Stimulated activated CD8-positive, alpha-beta memory T cell treated with anti-CD3 and anti-CD28 coated beads, Interleukin-15, amount 100 ng/mL, for 24 hours (primary cell): ENCODE measurements at places on chromosomes 4 and X.

GRCh38 chrX:470686-471085, 84.0 kb upstream of the PPP2R3B start:
- no peak for DNase-seq

DNA sequence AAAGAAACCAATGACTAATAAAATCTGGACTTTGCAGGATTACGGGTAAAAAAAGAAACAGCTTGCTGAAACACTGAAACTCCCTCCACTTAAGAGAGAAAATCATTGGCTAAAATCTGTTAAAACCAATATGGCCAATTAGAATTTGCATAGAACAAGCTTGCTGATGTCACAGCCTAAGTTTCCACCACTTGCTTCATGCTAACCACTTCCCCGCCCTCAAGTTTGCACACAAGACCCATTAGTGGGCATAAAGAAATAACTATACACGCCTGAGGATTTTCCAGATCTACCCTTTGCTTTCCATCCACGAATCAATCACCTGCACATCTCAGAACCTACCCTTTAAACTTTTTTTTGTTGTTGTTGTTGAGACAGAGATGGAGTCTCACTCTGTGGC, 42.7 kb upstream of the PHEX start:
- no peak for DNase-seq

- no peak for DNase-seq
These were observed 107.4 kb upstream of the MSX1 start for GRCh38 chr4:4752025-4752424.

DNA sequence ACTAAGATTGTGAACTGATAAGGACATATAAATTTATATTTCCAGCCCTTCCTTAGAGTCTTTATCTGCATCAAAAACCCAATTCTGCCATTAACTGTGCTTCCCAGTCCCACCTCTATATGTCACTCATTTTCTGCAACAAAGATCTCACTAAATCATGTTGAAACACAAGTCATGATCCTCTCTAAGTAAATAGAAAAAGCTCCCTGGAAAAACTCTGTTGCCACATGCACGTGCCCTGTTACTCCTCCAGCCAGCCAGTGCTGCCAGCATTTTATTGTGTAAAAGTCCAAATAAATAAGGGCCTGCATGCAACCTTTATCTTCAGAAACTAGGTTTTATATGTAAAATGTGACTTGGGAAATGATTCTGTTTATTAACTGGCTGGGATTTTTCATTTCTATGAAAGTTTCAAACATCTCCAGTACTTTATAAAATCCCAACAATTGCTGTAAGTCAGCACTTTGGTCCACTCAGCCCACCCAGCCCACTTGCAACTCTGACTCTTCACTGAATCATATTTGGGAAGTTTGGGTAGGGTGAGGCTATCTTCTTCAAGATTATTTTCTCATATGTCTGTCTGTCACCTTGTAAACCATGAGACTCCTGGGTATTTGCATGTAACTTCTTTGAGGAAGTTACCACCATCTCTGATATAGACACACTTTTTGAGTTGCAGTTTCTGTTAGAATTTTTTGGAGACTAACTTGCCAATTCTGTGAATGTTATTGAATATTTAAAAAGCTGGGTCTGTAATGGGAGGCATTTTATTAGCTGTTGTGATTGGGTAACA, 40.0 kb upstream of the SMARCA5 start:
- DNase-seq, result no peak

- DNase-seq, result no peak
These were observed 12.2 kb downstream of the EGFL6 start for GRCh38 chrX:13581554-13581953.

DNA sequence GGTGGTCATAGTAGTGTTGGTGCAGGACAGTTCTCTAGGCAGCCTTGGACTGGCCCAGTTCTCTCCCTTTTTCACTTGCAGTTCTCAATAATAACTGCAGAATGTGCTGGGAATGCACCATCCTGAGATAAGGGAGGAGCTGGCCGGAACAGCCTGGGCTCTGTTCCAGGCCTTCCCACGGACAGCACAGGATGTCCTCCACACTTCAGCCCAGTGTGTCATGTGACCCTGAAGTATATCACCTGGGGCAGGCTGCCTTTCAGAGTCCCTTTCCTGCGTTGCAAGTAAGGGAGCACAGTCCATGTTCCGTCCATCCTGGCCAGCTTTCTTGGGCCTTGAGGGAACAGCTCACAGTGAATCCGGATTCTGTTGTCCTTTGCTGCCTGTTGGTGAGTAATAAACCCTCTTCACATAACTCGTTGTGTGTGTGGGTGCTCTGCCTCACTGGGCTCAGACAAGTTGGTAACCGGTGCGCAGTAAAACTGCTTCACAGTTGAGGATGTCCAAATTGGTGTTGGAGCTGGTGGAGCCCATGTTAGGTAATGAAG, 32.3 kb upstream of the BBS12 start:
- DNase-seq, result no peak

DNA sequence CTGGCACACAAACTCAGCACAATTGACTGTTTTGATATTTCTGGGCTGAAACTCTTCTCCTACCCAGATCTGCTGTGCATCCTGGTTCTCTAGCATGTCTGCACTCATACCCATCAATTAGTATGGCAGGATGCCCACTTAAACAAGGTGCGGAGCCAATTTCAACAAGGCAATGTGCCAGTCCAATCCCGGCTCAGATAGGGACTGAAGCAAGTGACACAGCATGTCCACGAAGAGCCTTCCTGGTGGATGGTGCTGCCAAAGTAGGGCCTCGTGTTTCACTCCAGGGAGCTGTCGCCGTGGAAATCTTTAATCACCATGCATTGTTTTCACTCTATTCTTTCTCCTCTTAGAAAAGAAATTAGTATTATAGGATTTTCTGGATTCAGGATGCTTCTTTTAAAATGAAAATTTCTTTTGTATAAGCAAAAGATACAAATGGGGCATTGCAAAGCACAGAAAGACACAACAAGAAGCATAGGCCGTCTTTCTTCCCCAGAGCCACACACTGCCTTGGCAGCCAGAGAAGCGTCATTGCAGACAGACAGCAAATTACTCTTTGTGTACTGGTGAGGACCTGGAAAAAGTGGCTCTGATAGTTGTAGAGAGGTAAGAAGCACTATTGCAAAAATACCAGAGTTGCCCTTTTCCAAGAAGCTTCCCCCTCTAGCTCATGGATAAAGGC, 40.6 kb upstream of the LSM6 start:
- no peak for DNase-seq

DNA sequence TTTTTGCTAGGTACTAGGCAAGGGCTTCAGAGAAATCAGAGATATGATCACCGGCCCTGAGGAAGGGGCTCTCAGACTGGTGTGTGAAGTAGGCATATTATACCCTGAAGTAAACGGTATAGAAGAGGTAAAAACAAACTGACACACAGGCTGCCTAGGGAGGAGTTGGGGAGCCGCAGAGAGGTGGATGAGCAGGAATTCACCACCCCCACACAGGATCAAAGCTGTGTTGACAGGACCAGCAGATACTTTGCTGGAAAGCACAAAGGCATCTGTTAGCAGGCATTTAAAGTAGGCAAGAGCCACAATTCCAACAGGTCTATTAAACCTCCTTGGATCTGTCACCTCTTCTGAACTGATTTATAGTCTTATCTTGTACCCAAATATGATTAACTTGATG, 71.8 kb upstream of the GPR34 start:
- DNase-seq, result no peak

GRCh38 chrX:43750248-43750676, 94.2 kb downstream of the MAOA start:
- DNase-seq, result no peak

- no peak for DNase-seq
These were observed 11.4 kb downstream of the ASIC5 start for GRCh38 chr4:155854582-155855226.

GRCh38 chr4:21184788-21185187, 484.5 kb downstream of the PACRGL start:
- DNase-seq, result no peak

GRCh38 chrX:48813644-48814043, 11.8 kb downstream of the HDAC6 start:
- no peak for DNase-seq

DNA sequence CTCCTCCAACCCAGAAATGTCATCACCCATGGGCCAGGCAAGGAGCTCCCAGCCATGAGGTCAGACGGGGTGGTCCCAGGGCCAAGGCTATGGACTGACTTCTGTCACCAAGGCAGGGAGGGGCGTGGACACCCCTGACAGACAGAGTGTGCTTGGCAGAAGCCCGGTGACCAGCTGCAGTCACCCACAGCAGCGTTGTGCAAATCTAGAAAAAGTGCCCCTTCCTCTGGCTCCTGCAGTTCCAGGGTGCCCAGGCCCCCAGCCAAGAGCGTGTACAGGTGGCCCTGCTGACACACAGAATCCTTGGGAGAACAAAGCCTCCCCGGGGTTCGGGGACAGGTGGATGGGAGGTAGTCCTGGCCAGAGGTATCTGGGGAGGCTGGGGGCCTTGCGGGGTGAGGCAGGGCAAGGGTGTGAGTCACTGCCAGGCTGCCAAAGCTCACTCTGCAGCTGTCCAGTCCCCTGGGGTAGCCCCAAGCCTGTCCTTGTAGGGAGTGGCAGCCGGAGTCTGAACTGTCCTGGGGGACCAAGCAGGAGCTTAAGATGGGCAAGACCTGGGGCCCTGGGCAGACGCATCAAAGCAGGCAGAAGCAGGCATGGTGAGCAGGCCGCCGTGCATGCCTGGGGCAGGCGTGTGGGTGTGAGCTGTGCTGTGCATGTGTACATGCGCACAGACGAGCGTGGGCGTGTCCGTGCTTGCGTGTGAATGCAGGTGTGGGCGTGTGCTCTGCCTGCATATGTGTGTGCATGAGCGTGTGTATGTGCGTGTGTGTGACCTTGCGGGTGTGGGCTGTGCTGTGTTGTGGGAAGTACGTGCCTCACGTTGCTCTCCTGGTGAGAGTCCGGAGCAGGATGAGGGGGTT, 3.3 kb downstream of the MYL5 start:
- no peak for DNase-seq

DNA sequence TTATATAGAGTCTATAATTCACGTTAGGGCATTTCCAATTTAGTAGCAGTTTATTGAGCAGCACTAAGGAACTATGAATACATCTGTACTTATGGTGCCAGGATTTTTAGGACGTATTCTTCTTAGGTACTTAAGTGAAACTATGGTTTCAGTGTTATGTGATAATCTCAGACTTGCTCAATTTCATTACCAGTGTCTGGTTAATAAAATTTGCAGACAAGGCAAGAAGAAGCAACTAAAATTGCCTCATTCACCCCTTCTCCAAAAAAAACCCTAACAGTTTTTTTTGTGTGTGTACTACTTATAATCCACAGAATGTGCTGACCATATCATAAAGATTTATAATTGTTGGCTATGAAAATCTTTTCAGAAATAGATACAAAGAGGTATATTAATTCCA, 6.0 kb upstream of the CXCL10 start:
- no peak for DNase-seq

GRCh38 chrX:9677098-9677739, 88.4 kb downstream of the GPR143 start:
- DNase-seq, result no peak

- no peak for DNase-seq
These were observed 632.4 kb upstream of the ZFP42 start for GRCh38 chr4:187362937-187363857.

DNA sequence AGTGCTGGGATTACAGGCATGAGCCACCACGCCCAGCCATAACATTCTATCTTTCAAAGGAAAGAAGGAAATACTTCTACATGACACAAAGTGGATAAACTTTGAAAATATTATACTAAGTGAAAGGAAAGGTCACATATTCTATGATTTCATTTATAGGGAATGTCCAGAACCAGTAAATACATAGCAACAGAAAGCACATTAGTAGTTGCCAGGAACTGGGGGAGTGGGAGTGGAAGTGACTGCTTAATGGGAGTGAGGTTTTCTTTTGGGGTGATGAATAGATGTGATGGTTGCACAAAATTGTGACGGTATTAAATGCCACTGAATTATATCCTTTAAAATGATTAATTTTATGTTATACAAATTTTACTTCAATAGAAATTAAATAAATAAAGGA, 95.7 kb upstream of the IL15 start:
- no peak for DNase-seq

DNA sequence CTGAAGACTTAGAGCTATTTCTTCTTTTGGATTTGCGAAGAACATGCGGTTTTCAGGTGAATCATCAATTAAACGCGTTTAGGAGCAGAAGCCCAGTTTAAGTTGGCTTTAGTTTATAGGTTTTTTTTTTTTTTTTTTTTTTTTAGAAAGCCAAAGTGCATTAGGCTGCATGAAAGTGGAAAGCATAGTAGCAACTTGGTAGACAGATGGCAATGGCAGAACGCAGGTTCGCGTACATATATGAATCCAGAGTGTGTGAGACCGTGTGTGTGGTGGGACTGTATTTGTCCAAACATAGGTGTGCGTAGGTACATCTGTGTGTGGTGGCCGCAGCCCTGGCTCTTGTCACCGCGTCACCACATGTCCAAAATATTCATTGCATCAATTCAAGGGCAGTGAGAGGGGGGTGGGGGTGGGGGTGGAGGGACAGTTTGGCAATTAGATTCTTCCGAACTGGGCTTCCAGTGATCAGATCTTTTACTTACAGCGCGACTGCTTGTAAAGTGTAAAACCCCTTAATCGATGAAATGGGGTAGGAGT, 901 bp downstream of the JADE1 start:
- no peak for DNase-seq

- no peak for DNase-seq
These were observed 48.6 kb downstream of the MAGEA9 start for GRCh38 chrX:149830192-149830873.

GRCh38 chrX:67720344-67720743, 176.5 kb downstream of the AR start:
- DNase-seq, result no peak

DNA sequence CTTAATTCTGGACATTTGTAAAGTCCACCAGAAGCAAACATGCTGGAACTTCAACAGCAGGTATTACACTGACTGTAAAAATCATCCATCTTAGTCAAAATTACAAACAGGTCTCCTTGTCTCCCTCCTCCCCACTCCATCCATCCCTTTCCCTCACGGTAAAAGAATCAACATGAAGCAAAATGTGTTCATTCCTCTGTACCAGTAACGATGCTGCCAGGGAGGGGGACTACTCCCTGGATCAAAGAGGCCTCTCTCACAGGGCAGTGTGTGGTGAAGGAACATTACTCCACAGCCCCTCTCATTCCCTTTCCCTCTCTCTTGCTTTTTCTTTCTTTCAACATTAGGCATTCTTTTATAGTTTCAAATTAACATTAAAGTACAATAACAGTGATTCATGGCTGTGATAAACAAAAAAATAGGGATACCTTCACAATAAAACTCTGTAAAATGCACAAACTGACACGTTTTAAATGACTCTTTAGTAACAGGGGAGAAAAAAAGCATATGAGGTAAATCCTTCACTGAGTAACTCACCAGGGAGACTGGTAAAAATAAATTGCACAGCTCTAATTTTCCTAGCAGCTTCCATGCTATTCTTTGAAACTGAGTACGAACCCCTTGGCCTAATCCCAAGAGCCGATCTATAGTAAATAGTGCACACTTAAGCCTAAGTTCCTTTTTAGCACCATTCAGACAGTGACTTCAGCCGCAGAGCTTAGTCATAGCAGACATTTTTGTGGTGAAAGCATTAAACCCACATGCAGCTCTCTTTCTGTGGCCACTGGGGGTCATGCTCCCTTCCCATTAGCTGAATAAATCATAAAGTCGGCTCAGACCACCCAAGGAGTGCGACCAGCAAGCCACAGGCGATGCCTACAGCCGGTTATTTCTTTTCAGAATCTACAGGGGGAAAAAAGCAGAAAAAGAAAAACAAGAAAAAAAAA, 215.6 kb upstream of the GYPA start:
- DNase-seq, result no peak

GRCh38 chr4:52983563-52984303, 121.6 kb downstream of the RASL11B start:
- DNase-seq, result no peak
